ENCODE measurements at places on chromosomes 12 and 14. TPM values are rescaled to one million over a fixed set of nuclear protein-coding genes. Genes with fewer than 3 reads are reported as not detected.
A peak's percentile ranks its signal among the peaks of the same experiment; 100 is the strongest.

- DNase-seq = no peak
- no peak overlapping the region for H3K27ac ChIP-seq
- peaks cover 5% of the 10 kb centered on the region for H3K4me1 ChIP-seq
These were observed 39.6 kb downstream of the GPATCH2L start for GRCh38 chr14:76191297-76191696.

GRCh38 chr12:51683763-51684357, 92.8 kb downstream of the SCN8A start:
- no peak overlapping the region for H3K27ac ChIP-seq
- H3K27me3 ChIP-seq = no peaks in the 10 kb centered on the region
- H3K4me1 ChIP-seq = peaks cover 8% of the 10 kb centered on the region
- H3K36me3 ChIP-seq = no peaks in the 10 kb centered on the region

GRCh38 chr12:6277982-6278438, 32.5 kb upstream of the PLEKHG6 start:
- no peaks in the 10 kb centered on the region for H3K36me3 ChIP-seq
- peak; percentile 61 for DNase-seq
- H3K27ac ChIP-seq = peak overlapping the region; percentile 63
- peak overlapping the region; percentile 73 for H3K4me3 ChIP-seq
- H3K4me1 ChIP-seq = peaks cover 7% of the 10 kb centered on the region
- peaks cover 52% of the 10 kb centered on the region for H3K27me3 ChIP-seq

- no peaks in the 10 kb centered on the region for H3K4me1 ChIP-seq
- DNase-seq = no peak
- H3K4me3 ChIP-seq = no peak overlapping the region
- no peak overlapping the region for H3K27ac ChIP-seq
These were observed 41.9 kb downstream of the ATP23 start for GRCh38 chr12:57983146-57983857.

DNA sequence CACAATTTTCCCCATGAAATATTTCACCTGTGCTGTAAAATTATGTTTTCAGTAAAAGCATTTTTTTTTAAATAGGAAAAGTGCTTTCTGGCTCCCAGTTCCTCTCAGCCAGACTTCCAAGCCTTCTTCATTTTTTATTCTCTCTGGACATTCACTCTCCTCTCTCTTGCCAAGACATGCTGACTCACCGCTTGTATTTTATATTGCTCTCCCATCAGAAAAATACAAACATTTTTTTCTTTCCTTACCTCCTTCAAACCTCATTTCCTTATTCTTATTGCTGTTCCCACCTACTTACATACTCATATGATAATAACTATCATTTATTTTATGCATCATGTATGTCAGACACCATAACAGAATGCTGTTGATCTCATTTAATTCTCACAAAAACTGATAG, 37.7 kb upstream of the ZNF641 start:
- no peak for DNase-seq
- H3K27ac ChIP-seq = no peak overlapping the region
- H3K4me3 ChIP-seq = no peak overlapping the region
- H3K27me3 ChIP-seq = no peaks in the 10 kb centered on the region
- H3K36me3 ChIP-seq = no peaks in the 10 kb centered on the region
- no peaks in the 10 kb centered on the region for H3K4me1 ChIP-seq

- H3K27ac ChIP-seq = no peak overlapping the region
- no peaks in the 10 kb centered on the region for H3K36me3 ChIP-seq
- H3K4me1 ChIP-seq = peaks cover 14% of the 10 kb centered on the region
- no peak overlapping the region for H3K4me3 ChIP-seq
These were observed 391.8 kb upstream of the DCN start for GRCh38 chr12:91574391-91574790.

- peaks cover 56% of the 10 kb centered on the region for H3K4me1 ChIP-seq
- H3K27me3 ChIP-seq = no peaks in the 10 kb centered on the region
- no peak for DNase-seq
- H3K4me3 ChIP-seq = no peak overlapping the region
- peaks cover 51% of the 10 kb centered on the region for H3K36me3 ChIP-seq
These were observed 1.1 kb downstream of the TOGARAM1 start for GRCh38 chr14:44963044-44963528.

GRCh38 chr14:55936691-55937090, 181.5 kb upstream of the PELI2 start:
- H3K36me3 ChIP-seq = no peaks in the 10 kb centered on the region
- no peaks in the 10 kb centered on the region for H3K4me1 ChIP-seq
- no peak overlapping the region for H3K4me3 ChIP-seq
- H3K27ac ChIP-seq = no peak overlapping the region

TSPAN19 gene
- not detected for total RNA-seq

ACOT4 gene
- 2.4 TPM for total RNA-seq

TMEM121 gene
- total RNA-seq = 16.8 TPM

CFAP251 gene
- total RNA-seq = 1.8 TPM

All from activated naive CD8-positive, alpha-beta T cell treated with anti-CD3 and anti-CD28 coated beads for 36 hours (primary cell).